NCI-H1417 treated with DMSO at 0.1 percent for 48 hours (cell line): ENCODE measurements at places on chromosomes 4 and X.

DNA sequence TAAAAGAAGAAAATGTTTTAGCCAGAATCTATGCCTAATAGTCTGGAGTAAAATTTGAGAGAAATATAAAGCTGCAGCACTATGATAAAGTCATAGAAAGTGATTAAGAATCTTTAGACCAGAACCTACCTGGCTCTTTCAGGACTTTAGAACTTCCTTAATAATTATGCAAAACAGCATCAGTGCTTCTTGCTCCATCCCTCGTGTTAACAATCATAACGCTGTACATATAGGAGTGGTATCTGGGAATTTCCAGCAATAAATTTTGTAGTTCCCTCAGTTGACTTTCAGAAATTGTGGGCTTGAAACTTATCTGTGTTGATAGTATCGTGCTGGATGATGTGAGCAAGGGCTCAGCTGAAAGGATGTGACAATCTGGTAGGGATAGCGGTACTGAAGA lies 102.1 kb upstream of the RASGEF1B start:
- no peak for DNase-seq

DNA sequence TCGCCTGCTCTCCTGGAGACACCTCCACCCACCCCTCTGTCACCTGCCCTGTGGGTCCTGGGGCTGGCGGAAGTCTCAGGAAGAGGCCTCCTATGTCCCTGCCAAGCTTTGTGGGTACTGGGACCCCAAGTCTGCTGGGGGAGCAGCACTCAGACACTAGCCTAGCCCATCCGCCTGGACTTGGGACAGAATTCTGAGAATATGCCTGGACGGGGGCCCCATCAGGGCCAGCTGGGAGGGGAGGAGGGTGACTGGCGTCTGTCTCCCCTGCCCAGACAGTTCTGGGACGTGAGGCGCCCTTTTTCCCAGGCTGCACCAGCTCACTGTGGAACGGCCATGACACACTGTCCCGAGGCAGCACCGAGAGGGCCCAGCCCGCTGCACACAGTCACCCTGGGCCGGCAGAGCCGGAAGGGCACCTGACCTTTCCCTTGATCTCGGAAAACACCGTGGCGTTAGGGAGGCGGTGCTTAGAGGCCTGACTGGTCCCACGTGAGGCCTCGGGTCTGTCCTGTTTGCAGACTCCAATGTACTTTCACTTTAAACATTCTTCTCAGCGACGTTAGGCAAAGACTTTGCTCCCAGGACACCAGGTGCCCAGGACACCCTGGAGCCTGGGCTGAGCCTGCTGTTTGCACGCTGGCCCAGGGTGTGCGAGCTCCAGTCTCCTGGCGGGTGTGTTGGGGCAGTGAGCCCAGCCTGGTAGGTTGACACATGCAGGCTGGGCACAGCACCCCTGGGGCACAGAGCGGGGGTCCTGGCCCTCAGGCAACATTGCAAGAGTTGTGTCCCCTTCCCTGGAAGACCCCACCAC lies 700 bp downstream of the SLC26A1 start:
- DNase-seq: no peak

GRCh38 chrX:71622032-71622575 lies 3.8 kb upstream of the CXCR3 start:
- no peak for DNase-seq

- DNase-seq: no peak
These were observed 387.9 kb downstream of the ARHGAP24 start for GRCh38 chr4:85862896-85863295.

DNA sequence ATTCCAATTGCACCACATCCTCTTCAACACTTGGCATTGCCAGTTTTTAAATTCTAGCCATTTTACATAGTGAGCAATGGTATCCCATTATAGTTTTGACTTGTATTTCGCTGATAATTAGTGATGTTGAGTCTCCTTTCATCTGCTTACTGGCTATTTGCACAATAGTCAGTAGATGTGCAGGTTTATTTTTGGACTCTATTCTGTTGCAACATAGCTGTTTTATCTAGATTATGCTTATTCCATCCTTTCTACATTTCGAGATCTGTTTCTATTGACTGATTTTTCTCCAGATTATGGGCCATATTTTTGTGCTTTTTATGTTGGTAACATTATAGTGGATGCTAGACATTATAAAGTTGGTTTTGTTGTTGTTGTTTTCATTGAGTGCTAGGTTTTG lies 106.1 kb downstream of the WWC2 start:
- no peak for DNase-seq

GRCh38 chr4:80948995-80949394 lies 81.5 kb upstream of the BMP3 start:
- DNase-seq: no peak

DNA sequence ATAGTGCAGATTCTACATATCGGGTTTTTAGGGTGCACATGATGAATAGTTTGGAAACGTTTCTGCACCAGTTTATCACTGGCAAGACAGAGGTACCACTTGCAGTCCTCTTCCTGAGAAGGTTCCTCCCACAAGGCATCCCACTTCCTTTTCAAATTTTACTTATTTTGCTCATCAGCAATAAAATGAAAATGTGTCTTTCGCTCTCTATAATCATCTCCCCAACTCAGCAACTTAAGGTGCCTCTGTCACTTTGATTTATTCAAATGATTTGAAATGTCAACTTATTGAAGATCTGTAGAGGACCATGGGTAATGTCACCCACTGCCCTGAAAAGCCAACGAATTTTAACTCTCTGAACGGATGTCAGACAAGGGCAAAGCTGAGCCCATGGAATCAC lies 53.2 kb downstream of the VGLL1 start:
- DNase-seq: no peak

GRCh38 chr4:141637565-141637964 lies 1.2 kb downstream of the IL15 start:
- DNase-seq: no peak

DNA sequence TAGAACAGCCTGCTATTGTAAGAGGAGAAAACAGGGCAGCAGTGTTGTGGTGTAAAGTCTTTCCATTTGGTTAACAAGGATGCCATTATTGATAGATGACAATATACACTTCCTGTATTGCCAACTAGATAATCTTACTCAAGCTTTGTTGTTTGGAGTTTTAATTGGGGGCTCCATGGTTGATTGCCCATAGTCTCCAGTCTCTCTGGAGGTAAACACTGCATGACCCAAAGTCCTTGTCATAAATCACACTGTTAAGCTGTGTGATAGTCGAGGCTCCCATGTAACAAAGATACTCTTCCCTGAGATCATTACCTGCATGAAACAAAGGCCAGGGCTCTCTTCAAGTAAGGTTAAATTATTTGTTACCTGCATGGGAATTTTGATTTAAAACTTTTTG lies 394.6 kb downstream of the C4orf33 start:
- no peak for DNase-seq

DNA sequence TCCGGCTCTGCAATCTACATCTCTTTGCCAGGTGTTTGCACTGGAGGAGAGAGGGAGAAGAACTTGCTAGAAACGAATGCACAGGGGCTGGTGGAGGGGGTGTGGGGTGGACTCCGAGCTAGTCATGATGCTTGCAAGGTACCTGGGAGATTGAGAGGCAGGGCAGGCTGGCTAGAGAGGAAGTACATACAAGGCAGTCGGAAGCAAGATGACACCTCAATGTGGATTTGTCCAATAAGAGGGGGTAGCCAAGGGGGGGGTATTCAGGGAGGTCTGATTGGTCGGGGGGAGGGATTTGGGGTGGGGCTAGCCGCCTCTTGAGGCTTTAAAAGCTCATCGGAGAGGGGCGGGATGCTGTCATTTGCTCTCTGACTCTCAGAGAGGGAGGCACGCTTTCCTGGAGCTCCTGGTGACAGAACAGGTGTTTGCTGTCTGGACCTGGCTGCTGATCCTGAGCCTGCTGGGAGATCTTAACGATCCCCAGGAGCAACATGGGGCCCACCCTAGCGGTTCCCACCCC lies at the start of gene GPR50:
Gene GPR50 (plus strand): TSS at position 354 of the 520 bp plus-strand sequence. CDS start 138 bp downstream, at position 492.
- no peak for DNase-seq

DNA sequence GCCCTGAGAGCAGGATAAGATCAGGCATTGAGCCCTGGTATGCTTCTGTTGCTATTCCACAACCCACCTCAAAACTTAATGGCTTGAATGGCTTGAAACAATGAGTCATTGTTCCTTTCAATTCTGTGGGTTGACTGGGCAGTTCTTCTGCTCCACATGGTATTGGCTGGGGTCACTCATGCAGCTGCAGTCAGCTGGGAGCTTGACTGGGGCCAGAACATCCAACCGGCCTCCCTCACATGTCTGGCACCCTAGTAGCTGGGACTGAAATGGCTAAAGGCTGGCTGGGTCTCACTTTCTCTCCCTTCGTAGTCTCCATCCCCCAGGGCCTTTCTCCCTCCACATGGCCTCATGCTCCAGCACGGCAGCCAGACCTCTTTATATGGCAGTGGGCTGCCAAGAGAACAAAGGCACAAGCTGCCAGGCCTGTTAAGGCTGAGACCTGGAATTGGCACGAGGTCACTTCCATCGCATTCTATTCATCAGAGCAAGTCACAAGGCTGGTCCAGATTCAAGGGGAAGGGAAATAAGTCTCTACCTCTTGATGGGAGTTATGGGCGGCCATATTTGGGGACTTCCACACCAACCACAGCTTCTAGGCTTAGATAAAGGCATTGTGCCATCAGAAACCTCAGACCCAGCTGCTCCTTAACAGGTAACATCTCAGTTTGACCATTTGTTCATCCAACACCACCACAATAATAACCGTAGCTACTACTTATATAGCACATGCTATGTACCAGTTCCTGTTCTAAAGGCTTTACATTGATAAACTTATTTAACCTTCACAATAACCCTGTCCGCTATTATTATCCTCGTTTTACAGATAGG lies 159.7 kb upstream of the ATP6AP2 start:
- DNase-seq: no peak

DNA sequence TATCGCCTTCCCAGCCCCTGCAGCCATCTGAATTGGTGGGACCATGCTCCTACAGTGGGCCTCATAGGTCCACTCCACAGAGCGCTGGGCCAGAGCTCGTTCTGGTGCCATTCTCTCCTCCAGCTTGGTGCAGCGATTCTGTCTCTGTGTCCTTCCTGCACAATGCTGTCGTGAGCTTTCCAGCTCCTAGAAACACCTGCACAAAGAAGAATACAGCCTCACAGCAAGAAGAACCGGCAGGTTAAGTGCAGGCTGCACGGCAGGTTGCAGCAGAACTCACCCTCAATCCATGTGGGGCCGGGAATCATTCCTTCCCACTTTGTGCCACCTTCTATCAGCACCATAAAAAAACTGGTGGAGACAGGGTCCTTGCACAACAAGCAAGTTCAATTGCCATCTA lies 101.2 kb upstream of the ENPP6 start:
- DNase-seq: no peak

DNA sequence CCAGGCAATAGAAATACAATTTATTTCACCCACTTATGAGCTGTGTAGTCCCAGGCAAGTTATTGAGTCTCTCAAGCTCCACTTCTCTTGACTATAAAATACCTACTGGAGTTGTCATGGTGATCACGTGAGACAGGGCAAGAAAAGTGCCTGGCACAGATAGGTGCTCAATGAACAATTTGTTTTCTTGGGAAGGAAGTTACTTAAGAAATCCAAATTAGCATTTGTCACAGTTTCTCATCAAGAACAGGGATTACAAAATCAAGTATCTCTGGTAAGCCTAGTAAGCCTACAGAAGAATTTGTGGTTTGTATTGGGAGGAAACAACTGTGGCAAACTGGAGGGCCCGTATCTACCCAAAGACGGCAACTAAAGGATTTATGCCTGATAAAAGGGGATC lies 37.5 kb upstream of the RASGEF1B start:
- no peak for DNase-seq

- DNase-seq: no peak
These were observed 337.7 kb upstream of the CTSO start for GRCh38 chr4:156291317-156291716.
